ENCODE measurements at places on chromosomes 7 and 10.

DNA sequence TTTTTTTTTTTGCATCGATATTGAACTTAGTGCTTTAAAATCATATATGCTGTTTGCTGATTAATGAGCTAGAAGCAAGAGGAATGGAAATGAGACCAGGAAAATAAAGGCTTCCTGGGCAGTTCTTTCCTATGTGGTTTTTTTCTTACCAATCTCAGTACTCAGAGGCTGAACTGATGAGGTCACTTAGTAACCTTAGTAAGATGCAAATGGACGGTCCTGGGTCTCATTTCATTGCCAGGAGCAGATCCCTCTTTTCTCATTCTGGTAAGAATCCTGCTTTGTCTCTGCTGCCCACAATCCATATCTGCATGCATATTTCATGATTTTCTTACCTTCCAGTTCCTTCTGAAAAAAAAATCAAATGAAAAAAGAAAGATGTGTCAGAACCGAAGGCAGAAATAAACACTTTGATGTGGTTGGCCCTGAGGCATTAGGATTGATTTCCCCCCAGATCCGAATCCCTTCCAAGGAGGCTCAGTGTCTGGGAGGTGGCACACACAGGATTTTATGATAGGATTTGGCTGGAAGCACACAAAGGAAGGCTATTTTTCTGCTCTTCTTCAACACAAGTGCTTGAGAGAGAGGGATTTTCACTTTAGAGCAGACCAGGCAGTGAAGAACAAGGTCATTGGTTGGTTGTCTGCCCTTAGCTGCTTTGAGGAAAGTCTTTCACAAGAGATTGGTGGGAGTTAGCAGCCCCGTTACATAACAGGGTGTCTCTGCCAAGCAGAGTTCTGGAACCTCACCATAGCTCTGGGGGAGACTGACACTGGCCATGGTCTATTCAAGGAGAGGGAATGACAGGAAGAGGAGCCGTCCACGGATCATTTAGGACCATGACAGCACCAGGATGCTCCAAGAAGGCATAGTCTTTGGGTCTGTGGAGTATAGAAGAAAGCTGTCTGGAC, 150.0 kb downstream of the CAMK1D start:
- DNase-seq = no peak

DNA sequence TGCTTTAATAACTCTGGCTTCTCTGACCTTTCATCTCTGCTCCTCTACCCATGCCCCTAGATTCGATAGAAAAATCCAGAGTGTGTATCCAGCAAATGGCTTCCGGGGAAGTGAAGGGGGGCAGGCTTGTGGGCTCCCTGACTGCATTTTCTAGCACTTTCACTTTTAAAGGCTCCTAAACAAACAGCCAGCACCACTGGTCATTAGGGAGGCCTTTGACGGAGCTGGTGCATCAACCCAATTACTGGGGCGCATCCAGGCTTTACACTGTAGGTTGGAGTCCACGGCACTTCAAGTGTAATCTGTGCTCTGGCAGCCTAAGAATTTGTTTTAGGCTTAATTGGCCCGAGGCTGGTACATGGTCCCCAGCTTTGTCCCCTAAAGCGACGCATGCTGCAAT, 291.9 kb downstream of the GFRA1 start:
- DNase-seq = peak; percentile 49

DNA sequence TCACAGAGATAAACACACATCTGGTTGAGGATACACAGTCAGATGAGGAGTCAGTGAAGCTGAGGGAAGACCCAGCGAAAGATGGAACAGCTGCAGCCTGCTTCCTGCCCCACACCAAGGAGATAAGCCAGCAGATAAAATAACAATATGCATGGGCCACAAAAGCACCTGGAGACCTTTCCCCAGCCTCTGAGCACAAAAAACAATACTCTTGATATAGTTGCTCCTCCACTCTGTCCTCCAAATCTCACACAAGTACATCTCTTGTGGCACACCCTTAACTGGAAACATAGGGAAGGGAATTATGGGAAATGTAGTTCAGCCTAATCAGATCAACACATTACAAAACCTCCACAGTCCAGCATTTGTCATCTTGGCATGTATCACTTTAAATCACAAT, 9.7 kb upstream of the FHIP2A start:
- no peak for DNase-seq

- no peak for DNase-seq
Measured at GRCh38 chr7:50185208-50185607, 92.2 kb upstream of the ZPBP start.

DNA sequence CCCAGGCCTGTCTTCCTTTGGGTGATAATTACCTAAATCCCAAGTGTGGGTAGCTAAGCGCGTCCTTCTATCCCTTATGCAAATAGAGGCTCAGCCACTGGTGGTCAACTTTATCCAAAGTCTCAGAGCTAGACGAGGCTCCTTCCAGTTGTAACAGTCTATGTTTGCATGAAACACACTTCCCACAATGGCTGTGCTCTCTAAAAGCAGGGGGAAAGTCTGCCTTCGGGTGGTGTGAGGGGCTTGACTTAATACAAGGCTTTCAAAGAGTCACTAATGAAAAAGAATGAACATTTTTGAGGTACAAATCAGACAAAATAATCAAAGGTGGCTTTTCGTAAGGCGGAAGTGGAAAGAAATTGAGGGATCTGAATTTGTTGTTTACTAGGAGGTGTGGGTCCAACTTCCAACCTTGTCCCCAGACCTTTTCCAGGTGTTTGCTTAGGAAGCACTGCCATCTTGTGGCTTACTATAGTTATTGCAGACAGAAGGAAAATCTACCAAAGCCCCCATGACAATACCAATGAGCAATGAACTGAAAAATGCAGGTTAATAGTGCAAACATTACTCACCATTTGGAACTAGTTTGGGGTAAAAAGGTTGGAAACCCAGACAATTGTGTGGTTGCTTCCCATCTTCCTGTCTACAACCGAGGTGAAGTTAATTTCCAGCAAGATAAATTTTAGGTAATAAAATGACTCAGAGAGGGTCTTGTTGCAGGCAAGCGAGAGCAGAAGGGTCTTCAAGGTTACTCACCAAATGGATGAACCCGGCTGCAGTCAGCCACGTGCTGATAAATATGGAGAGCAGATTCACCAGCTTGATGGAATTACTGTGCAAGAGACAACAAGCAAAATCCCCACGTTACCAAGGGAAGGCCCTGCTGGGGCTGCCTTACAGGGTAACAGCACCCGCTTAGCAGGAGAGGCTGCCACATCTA, 525.7 kb downstream of the KCNMA1 start:
- no peak for DNase-seq

DNA sequence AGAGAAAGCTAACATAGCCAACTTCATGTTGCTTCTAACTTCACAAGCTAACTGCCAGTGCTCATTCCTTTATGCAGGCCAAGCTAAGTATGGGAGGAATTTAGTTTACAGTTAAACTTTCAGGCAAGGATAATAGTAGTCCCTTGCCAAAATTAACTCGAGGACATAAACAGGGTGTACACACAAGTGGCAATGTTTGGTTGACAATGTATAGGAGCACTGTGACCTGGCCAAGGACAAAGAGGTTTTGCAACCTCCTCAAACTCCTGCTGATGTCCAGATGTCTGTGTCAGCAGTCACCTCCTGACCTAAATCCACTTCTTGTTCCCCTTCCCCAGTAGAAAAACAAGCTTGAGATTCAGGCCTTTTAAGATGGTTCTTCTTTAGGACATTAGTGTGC, 494.6 kb upstream of the KLF6 start:
- no peak for DNase-seq

GRCh38 chr10:88019753-88020152, 156.3 kb downstream of the PTEN start:
- DNase-seq = no peak

DNA sequence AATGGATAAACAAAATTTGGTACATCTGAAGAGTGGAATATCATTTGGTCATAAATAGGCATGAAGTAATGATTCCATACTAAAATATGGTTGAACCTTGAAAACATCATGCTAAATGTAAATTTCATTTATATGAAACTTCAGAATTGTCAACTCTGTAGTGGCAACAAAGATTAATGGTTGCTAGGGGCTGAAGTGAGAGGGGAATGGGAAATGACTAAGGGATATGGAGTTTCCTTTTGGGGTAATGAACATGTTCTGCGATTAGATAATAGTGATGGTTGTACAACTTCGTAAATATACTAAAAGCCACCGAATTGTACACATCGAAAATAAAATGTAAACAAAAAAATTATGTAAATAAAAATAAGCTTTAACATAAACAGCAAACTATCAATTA, 384.1 kb upstream of the STEAP1 start:
- no peak for DNase-seq

GRCh38 chr7:158887594-158887993, 31.2 kb downstream of the DYNC2I1 start:
- DNase-seq = no peak

DNA sequence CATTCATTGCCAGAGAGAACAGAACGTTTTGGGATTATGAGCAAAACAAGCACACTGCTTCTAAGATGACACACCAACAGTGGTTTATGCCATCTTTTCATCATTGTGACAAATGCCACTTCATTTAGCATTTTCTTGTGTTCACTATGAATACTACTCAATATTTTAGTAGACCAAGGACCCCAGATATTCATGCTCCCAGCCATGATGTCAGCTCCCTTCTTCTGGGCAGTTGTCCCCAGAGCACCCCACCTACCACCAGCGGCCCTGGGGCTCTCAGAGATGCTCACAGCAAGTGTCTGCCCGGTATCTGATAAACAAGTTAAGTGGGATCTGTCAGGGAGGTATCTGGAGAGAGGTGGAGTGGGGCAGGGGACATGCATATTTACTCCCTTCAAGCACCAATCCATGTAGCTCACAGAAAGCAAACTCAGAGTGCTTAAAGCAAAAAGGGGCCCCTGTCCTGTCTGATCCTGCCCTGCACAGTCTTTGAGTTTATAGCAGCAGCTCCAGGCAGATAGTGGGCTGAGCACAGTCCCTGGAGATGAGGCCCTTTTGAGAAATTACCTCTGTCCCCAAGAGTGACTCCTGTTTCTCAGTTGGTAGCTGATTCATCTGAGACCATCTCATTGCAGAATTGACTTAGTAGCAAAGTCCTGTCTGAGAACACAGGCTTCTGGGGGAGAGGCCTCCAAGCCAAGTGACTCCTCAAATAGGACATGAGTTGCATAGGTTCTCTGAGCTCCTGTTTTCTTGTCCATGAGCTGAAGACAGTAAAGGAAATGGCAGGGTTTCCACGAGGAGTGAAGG, 281.8 kb upstream of the KLF6 start:
- peak; percentile 56 for DNase-seq

Data from islet precursor cell (in vitro differentiated cells).